Right lobe of liver (tissue), 6 donors: ENCODE measurements at places on chromosomes 6 and 20.

- peak; percentile 57 for DNase-seq
These were observed 153.3 kb downstream of the SCML4 start for GRCh38 chr6:107670792-107671199.

DNA sequence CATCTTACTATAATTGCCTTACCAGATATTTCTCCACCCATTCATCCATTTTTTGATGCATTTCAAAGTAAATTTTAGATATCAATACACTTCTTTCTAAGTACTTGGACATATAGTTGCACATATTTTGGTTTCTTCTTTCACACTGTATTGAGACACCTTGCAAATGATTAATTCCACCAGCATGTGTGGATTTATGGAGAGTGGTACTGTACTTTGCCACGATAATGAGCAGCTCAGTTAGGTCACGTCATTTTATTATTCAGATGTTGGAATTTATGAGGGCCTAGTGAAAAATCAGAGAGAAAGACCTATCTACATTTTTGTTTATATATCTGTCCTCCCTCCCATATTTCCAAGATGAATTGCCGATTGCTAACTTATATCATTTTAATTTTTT lies 5.3 kb downstream of the NFYA start:
- DNase-seq = no peak

- DNase-seq = no peak
These were observed 23.5 kb downstream of the UCKL1 start for GRCh38 chr20:63932606-63933160.

DNA sequence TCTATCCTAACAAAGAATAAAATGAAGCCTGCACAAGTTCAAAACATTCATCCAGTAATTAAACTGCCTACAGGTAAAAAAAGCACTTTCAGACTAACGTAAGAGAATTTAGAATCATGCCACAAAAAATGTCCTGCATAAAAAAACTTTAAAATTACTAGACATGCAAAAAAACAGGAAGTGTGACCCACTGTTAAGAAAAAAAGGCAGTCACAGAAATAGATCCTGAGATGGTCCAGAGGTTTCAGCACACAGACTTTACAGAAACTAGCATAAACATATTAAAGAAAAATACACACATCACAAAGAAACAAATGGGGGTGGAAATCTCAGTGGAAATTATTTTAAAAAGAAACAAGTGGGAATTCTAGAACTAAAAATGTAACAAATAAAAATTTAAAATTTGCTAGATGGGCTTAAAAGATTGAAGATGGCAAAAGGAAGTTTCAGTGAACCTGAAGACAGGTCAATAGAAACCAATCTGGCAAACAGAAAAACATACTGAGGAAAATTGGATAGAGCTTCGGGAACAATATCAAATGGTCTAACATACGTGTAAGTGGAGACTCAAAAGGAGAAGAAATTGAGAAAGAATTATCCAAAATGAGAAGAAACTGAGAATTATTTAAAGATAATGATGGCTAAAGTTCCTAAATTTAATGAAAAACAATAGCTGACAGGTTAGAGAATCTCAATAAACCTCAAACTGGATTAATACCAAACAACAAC lies 3.4 kb upstream of the ZNF133 start:
- no peak for DNase-seq

GRCh38 chr6:37288247-37288646 lies 30.3 kb upstream of the TMEM217 start:
- no peak for DNase-seq

- no peak for DNase-seq
These were observed 64.0 kb downstream of the ARHGAP18 start for GRCh38 chr6:129645830-129646579.

DNA sequence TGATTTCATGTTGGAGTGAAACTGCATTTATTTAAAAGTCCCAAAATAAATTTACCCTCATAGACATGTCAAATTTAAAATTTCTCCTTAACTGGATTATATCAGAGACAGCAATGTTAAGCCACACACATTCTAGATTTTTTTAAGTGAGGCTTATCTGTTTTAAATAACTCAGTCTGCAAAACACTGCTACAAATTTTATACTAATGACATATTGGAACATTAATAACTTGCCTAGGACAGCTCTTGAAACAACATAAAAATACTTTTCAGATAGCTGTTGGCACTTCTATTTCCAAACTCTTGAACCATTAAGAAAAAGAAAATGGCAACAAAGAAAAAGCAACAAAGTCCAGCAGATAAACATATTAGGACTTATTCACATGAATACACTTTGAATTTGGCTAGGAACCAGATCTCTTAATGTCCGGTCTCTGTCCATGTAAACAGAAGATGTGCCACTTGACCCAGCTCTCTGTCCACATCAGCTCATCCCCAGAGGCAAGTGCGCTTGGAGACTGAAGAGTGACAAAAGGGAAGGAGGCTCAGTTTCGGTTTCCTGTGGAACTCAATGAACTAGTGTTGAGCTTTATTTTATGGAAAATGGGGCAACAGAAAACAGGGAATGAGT lies 219.3 kb upstream of the THBS2 start:
- DNase-seq = no peak
